Cerebellum (tissue), 4 donors: ENCODE measurements at places on chromosomes 7 and 10. TPM values are rescaled to one million over a fixed set of nuclear protein-coding genes. Genes with fewer than 3 reads are reported as not detected.
A peak's percentile ranks its signal among the peaks of the same experiment; 100 is the strongest.

DNA sequence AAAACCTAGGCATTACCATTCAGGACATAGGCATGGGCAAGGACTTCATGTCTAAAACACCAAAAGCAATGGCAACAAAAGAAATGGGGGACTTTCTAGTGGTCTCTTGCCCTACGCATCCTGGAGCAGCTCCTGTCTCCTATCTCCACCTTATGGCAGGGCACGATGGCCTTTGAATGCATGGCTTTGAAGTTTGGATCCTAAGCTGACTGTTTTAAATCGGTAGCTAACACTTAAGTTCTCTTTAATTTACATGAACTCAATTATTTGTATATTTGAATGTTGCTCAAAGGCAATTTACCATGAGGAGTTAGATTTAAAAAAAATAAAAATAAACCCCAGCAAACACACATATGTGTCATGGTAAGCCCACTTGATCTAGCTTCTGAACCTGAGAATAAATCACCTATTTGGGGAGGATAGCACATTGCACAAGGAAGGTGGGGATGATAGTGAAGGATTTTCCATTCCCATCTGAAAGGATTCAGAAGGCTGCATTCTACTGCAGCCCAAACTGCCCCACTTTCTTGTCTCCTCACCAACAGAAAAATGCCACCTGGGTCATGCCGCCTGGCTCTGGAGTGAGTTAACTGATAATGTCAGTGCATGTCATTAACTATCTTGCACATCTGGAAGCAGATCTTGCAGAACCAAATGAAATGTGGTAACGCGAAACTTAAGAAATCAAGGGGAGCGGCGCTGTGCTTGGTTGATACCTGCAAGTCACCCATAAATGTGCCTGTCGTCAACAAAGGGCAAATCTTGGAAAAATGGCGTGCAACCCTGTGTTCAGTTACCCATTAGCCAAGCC, 12.4 kb downstream of the KLF6 start:
- no peak for DNase-seq

GRCh38 chr10:3281941-3282673, 109.5 kb upstream of the PITRM1 start:
- DNase-seq = no peak

ANKRD26 gene
- total RNA-seq = 30.9 TPM

DNA sequence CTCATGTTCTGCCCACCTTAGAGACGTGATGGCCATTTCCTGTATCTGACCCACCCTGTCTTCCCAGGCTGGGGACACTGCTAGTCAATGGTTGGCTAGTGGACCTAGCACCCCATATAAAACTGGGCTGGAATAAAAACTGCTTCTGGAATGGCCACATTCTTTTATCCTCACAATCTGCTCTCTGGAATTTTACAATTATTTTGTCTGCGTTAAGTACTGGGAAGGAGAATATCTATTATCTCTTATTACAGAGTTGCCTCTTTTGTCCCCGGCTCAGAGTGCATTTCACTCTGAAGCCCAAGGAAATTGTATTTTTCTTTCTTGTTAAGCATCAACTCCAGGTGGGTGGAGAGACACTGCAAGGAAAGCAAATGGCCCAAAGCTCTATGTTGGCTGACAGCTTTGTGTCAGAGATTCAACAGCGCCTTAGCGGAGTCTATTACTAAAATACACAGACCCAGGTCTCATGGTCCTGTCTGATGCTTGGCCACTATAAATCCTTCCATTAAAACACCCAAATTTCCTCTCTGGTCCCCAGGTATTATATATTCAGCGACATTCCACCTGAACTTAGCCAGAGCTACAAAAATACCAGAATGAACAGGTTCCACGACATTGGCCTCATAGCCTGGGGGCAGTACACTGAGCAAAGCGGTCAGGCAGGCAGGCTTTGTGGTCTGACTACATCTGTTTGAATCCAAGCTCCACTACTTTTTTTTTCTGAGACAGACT, 121.7 kb downstream of the PRPF18 start:
- no peak for DNase-seq

CYP3A4 gene
- not detected for total RNA-seq

GRCh38 chr7:131459256-131459655, 97.2 kb downstream of the PODXL start:
- no peak for DNase-seq

DNA sequence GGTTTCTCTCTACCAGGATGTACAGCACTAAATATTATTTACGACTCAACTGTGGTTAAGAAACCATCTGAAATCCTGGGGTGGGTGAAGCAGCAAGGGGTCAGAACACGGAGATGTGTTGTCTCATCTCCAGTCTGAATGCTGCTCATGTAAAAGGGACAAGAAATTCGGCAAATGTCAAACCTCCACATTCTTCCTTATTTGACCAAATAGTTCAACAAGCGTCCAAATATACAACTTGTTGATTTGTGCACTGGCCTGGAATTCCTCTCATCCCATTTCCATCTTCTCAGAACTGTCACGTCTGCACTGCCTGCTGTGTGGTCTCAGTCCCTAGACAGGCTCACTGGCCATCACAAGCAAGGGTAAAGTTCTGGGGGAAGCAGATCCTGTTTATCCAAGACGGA, 520.0 kb downstream of the PARD3 start:
- DNase-seq = no peak

SEMA3A gene
- total RNA-seq = 36.0 TPM

DNA sequence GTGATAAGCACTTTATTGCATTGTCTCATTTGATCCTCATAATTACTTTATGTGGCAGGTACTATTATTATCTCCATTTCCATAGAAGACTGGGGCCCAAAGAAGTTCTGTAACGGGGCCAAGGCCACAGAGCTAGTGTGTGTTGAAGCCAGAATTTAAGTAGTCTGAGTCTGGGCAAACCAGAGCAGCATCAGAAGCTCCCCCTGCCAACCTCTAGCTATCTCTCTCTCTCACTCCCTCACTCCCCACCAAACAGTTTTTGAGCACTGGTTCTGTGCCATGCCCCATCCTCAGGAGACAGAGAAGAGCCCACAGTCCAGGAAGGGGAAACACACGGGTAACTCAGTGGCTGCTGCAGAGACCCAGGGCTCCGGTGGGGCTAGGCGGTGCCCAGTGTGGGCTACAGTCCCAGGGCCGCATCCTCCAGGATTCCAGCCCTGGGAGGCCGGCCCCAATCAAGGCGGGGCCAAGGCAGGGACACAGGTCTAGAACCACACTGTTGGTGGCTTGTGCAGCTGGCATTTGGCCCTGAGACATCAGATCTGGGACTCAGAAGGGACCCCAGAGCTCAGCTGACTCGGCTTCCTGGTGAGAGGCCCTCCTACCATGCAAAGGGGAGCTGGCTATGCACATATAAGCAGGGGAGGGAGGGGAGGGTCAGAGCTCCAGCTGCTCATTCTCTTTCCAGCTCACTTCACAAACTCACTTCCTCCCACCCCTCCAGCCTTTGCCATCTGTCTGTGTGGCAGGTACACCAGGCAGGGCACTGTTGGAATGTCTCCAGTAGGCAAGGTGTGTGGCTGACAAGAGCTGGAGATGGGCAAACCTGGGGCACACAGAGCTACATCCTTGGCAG, 34.4 kb downstream of the COL13A1 start:
- peak; percentile 82 for DNase-seq

DNA sequence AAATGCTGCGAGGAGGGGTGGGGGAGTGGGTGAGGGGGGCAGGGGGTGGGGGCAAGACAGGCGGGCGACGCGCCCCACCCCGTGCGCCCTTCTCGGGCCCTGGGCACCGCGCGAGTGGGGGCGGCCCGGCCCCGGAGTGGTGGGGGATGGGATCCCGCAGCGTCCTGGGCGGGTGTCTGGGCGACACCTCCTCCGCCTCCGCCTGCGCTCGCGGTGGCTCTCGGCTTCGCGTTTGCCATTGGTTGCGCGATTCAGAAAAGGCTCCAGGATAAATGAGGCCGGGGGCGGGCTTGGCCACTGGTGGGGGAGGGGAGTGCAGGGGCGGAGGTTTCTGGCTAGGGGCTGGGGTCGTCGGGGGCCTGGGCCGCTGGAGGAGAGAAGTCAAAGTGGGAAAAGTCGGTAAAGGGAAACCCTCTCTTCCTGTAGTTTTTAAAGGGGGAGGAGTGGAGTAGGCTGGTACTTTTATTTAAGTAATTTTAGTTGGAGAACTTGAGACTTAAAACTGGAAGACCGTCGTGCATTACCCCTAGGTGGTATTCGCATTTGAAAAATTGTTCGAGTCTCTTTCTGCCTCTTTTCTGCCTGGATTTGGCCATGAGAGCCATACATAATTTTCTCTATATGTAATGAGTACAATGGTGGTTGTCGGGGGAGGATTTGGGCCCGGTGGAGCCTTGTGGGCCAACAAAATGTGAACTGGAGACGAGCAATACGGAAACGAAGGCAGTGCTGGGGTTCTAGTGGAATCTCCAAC, 992 bp upstream of the IGF2BP3 start:
- no peak for DNase-seq

- no peak for DNase-seq
Measured at GRCh38 chr7:76300166-76300731, 2.2 kb upstream of the HSPB1 start.

DNA sequence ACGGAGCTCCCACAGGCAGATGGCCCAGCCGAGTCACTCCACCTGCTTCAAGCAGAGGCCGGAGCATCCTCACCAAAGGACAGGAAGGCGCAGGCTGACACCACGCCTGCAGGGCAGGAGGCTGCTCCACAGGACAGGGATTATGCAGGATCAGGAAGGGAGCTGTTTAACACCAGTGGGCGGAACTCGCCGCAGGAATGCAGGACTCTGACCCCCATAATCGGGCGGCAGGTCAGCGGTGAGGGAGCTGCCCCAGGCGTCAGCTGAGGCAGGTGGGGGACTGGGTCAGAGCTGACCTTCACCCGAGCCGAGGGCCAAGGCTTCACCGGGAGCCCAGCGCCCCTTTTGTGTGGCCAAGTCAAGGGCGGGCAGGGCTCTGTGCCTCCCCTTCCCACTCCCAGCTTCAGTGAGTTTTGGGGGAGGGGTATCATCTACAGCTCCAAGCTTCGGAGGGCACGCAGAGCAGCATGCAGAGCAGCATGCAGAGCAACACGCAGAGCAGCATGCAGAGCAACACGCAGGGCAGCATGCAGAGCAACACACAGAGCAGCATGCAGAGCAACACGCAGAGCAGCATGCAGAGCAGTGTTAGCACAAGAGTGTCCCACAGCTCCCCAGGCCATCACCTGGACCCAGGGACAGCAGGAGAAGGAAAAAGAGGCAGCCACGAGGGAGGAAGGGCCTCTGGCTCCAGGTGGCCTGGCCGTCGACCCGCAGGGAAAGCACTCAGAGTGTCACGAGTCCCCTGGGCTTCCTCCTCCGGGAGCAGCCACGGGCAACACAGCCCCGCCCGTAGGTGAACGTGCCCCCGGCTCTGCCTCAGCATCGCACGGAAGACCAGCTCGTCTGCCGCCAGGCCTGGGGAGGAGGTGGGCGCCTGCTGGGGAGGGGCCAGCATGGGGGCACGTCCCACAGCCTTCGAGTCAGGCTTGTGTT, 151.7 kb upstream of the PPP2R2D start:
- peak; percentile 55 for DNase-seq

- DNase-seq = peak; percentile 24
Measured at GRCh38 chr10:97499561-97500296, 1.0 kb downstream of the UBTD1 start.

DNA sequence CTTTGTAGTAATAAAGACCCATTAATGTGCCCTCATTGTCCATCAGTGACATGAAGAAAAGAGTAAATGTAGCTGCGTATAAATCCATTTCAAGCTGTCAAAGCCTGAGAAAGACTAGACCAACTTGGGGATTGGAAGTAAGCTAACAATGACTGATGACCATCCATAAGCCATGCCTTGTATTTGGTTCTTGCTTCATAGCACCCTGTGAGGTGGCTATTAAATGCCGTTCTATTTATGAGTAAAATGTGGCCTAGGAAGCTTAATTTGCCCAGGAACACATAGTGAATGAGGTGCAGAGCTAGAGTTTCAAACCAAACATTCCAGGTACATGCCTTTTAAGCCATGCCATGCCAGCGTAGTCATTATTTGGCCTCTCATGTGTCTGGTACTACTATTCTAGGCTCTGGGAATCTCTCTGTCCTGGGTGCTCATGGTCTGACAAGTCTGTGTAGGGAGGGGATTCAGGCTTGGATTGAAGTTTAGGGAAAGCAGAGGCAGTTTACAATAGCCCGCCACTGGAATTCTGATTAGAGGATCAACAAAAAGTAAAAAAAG, 92.1 kb downstream of the ZNF277 start:
- no peak for DNase-seq

FAM13C gene
- total RNA-seq = 66.1 TPM

GPR26 gene
- 12.0 TPM for total RNA-seq

- DNase-seq = no peak
Measured at GRCh38 chr10:29886299-29886698, 173.1 kb downstream of the JCAD start.

CTNNA3 gene
- total RNA-seq = 24.9 TPM

DNA sequence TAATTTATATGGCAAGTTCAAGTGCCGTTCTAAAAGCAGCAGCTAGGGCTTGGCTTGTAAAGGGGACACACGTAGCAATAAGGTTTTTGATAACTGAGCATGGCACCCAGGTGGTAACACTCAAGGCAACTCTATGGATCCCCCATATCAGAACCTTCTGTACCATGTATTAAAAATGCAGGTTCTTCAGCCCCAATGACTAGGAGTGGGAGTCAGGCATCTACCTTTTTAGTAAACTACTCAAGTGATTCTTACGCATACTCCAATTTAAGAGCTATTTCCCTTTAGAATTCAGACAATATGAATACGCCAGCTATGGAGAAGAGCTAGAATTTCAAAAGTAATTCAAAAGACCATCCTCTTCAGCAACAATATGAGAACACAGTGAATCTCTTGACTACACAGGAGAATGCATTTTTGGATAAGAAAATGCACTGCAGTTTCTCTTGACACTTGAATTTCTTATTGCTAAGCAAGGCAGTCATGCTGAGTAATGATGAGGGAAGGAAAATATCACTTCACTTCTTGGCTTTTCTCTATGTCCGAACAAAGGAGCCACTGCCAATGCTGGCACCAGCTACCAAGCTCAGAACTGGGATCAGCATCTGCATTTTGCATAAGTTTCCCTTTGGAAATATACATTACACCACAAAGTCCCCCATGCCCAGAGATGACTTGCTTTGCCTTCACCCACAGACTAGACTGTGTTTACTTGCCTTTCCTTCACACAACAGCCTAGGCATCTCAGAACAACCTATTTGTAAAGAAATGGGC, 53.5 kb downstream of the ABLIM1 start:
- no peak for DNase-seq
